Activated CD4-positive, alpha-beta T cell treated with anti-CD3 and anti-CD28 coated beads for 36 hours (primary cell): ENCODE measurements at places on chromosomes 7 and 10.
A peak's percentile ranks its signal among the peaks of the same experiment; 100 is the strongest.

- no peak for DNase-seq
These were observed 110.7 kb downstream of the AKR1D1 start for GRCh38 chr7:138186951-138187351.

DNA sequence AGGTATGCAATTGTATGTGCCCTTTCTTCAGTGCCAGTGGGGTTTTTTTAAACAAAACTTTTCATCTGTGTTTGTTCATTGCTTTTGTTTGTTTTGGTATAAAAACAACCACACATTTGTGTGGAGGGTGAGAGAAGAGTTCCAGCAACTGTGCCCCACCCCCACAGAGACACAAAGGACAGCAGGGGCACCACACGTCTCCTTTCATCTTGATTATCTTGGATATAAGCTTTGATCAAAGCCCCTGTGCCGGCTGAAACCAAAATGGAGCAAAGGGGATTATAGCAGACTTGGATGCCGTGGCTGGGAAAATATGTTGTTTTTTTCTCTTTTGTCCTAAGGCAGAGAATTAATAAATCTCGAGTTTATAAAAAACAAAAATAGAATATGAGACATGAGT lies 111.8 kb upstream of the RSU1 start:
- no peak for DNase-seq

- DNase-seq = no peak
These were observed 21.3 kb downstream of the MDH2 start for GRCh38 chr7:76069238-76069638.

DNA sequence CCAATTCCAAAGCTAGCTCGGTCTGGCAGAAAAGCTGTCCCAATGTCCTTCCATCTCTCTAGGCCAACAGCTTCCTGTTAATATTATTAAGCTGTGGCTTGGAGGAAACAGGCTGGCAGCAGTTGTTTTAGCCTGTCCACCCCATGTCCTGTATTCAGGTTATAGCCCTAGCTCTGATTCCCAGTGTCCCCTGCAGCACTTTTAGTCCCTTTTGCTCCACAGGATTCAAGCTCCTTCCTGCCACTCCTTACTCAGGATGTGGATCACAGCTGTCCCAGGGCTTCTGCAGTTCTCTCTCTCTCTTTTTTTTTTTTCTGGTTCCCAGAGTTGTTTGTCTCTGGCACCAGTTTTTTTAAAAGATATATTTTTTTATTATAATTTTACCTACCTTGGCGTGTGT lies 85.2 kb downstream of the PPP1R17 start:
- DNase-seq = no peak

GRCh38 chr10:126114884-126115555 lies 218.7 kb downstream of the FANK1 start:
- DNase-seq = no peak

GRCh38 chr7:27156508-27156898 lies at the start of gene HOXA7:
Gene HOXA7, minus strand, starts transcription at chr7:27156675. Its CDS starts 130 bp downstream, at chr7:27156545.
- DNase-seq = no peak

DNA sequence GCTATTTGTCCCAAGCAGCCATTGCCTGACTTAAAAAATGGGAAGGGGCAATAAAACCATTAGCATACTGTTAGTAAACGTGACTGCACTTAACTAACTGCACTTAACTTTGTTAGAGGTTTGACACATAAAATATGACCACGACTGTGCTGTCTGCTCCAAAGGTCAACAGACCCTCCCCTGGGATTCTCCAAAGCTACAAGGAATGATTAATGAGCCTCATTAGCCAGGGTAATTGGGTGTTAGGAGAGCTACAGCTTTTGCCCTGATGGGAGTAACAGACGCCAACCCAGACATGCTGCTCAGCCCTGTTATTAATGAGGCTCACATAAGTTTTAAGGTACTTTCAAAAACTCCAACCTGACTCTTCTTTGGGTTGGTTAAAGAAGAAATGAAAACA lies 129.4 kb upstream of the PLPP4 start:
- no peak for DNase-seq

DNA sequence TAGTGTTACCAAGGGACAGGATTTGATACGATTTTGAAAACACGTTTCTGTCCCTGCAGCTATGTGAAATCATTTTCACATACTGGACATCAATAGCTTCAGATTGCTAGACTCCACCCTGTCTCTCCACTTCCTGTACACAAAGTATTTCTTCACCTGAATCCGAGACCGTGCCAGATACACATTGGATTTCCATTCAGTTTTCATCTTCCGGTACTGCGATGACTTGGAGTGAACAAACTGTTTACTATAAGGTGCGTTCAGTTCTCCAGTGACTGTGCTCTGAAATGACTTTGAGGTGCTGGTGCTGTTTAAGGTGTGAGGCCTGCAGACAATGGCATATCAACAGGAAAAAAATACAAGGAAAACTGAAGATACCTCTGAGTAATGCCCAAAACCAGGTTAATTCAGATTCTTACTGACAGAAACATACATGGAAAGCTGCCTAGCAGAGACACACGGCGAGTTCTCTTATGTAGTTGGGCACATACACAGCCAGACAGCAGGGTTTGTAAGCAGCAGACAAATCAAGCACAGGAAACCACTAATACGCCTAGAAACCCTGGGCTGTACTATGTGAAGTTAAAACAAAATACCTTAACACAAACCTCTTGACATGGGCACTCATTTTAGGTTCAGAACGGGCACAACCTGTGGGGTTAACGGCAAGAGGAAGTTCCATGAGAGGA lies 119.2 kb downstream of the GALNT11 start:
- DNase-seq = peak; percentile 55

GRCh38 chr7:19674266-19674960 lies 34.4 kb downstream of the POLR1F start:
- DNase-seq = no peak

DNA sequence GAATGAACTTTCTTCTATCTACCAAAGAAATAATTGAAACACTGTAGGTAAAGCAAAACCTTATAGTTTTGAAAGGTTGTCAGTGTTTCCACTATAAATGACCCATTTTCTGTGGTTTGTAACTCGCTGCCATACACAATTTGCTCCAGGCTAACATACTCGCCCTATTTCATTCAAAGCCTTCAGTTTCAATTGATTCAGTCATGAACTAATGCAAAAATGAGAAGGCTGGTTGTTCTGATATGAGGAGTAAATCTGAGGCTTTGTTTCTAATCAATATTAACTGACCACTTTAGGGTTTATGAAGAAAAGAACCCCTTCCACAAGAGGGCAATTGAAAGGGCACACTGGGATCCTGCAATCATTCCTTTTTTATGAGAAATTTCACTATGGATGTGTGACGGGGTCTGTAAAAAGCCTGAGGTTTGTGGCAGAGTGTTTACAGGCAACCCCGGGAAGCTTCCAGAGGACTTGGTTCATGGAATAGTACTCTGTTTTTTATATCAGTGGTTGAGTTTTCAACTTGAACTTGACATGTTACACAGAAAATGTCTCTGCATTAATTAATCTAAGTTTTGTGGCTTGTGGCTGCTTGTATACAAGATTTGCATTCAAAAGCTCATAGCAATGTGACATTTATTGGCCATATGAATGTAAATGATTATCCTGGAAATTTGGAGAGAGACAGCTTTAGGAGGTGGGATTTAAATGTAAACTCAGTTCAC lies 133.2 kb downstream of the NRP1 start:
- no peak for DNase-seq

- peak; percentile 53 for DNase-seq
These were observed 22.0 kb downstream of the KLF6 start for GRCh38 chr10:3763035-3763456.

DNA sequence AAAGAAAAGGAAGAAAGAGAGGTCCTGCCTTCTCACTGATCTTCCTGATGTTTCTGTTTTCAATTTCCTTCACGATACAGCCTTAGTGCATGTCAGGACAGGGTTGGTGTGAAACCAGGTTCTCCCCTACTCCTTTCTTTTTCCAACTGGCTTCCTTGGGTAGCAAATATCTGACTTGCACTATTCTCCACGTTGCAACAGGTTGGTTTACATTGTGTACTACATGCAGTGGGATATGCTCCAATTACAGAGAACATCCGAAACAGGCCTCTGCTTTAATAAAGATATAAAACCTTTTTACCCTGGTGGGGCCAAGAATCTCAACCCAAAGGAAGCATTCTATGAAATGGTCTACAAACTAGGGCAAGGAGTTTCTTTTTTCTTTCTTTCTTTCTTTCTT lies 16.9 kb upstream of the CREB5 start:
- DNase-seq = no peak

GRCh38 chr7:117386110-117386706 lies 41.1 kb downstream of the ASZ1 start:
- no peak for DNase-seq

DNA sequence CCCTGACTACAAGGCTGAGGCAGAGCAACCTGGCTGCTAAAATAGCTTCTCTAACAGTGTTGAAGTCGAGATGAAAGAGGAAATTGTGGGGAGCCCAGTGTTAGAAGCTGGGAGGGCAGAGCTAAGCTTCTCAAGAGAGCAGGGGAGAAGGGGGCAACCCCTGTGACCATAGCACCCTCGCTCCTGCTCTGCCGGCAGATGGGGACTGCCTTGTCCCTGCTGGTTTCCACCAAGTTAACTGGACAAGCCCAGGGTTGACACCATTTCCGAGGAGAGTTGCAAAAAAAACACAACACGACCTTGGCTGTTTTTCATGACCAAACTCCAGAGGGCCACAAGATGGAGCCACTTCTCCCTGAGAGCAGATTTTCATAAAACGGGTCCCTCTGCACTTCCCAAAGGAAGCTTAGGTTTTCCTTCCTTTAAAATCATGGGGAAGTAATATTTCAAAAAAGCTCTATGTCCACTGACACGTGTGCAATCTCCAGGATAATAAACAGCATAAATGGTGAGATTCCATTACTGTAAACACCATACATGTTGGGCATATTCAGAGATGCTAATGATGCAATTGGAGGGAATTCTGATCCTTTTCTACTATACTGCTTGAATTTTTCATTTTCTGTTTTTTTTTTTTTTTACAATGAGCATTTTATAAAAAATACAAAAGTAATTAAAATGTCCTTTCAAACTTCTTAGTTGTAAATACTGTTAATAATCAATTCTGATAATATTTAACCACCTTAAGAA lies 140.4 kb downstream of the PIP4K2A start:
- peak; percentile 37 for DNase-seq

DNA sequence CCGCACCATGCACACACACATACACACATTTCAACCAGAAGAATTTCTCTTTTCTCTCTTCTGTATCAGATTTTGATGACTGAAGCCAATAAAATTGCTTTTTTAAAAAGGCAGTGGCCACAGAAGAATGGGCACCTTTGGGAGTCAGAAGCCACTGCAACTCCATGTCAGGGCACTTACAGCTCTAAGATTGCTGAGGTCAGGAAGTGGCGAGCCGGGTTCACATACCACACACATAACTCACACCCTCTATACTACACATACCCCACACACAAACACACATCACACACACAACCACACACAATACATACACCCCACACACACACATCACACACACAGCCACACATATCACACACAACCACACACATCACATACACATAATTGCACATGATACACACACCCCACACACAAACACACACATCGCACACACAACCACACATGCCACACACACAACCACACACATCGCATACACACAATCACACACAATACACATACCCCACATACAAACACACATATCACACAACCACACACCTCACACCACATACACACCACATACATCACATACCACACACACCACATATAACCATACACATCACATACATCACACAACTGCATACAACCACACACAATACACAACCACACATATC lies 31.2 kb downstream of the GPRIN2 start:
- DNase-seq = no peak

DNA sequence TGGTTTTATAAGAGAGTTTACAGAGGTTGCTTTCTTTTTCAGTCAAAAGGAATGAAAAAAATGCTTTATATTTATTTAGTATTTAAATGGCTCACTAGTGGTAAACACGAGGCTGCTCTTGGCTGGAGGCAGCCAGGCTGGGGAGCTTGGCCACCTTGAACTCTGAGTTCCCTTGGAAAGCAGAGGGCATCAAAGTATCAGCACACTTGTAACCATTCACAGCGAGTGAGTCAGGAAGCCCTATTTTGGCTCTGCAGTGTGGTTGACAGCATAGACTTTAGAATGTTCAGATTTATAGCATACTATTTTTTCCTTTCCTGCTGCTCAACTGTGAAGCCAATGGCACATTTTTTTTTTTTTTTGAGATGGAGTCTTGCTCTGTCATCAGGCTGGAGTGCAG lies 51.6 kb downstream of the CYCS start:
- peak; percentile 10 for DNase-seq
